ENCODE measurements at places on chromosomes 1 and 21.

DNA sequence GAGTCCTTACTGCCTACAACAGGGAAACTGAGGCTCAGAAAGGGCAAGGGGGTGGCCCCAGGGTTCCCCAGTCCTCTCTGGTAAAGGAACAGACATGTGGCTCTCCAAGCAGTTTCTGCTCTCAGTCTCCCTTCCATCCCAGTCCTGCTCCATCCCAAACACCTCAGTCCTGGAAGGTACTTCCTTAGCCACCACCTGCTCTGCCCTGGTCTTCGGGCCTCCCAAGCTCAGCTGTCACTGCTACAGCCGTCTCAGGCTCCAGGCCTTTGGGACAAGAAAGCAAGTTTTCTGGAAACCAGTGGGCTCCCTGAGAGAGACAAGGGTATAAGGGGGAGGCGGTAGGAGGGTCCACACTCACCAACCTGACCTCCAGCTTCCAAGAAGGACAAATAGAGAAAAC, 23.1 kb upstream of the ADGRB2 start:
- no peak for DNase-seq

- DNase-seq = no peak
These were observed 39.7 kb upstream of the TIAM1 start for GRCh38 chr21:31383770-31384169.

DNA sequence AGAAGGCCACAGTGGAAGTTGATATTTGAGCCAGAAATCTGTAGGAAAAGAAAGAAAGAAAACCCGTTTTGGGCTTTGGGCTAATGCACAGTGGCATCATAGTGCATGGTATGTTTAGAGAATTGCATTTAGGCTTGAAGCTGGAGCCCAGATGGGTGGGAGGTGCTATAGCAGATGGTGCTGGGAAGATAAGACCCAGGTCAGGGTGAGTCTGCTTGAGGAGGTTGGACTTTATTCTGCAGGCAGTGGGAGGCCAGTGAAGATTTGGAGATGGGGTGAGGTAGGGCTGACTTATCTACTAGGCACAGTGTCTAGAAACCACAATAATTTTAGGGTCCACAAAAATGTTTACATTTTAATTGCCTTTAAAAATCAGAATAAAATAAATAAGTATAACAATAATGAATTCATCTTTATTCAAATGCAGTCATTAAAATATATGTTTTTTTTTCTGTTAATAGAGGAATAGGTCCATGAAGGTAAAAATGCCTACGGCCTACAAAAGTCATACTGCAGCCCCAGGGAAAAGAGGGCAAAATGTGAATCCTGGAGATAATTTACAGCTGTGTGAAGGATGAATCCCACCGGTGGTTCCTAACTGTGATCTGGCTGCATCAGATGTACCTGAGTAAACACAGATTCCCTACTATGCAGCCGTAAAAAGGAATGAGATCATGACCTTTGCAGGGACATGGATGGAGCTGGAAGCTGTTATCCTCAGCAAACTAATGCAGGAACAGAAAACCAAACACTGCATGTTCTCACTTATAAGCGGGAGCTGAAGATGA, 8.7 kb downstream of the DNAJC6 start:
- no peak for DNase-seq

GRCh38 chr1:91807921-91808620, 77.9 kb downstream of the TGFBR3 start:
- DNase-seq = no peak

DNA sequence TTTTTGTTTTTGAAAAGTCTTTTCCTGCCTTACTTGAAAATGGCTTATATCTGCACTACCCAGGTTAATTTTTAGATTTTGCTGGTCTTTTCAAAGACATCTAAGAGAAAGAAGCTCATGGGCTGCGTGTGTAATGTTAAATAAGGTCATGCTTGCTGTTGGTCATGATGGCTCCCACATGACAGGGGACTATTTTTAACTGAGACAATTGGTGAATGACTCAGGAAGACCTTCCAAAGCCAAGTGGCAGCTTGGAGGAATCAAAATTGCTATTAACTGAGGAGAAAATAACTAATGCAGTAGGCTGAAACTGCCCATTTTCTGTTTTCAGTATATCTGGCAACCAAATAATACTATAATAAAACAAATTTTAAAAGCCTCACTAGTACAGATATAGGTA, 117.1 kb upstream of the SPAG17 start:
- no peak for DNase-seq

DNA sequence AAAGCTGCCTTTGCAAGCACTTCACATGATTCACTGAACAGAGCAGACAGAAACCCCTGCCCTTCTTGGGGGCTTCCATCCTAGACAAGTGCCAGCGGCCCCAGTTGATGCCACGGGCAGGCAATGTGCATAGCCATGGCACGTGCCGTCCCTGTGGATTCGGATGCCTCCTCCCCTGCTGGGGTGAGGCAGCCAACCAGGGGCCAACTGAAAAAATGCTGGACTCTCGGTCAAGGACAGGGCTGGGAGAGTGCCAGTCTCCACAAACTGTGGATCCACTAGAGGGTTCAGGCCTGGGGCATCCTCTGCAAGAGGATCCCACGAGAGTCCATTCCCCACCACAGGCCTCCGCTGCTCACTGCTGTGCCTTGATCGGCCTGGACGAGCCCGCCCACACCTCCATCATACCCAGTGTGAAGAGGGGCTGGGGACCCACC, 3.8 kb downstream of the JMJD4 start:
- DNase-seq = no peak

DNA sequence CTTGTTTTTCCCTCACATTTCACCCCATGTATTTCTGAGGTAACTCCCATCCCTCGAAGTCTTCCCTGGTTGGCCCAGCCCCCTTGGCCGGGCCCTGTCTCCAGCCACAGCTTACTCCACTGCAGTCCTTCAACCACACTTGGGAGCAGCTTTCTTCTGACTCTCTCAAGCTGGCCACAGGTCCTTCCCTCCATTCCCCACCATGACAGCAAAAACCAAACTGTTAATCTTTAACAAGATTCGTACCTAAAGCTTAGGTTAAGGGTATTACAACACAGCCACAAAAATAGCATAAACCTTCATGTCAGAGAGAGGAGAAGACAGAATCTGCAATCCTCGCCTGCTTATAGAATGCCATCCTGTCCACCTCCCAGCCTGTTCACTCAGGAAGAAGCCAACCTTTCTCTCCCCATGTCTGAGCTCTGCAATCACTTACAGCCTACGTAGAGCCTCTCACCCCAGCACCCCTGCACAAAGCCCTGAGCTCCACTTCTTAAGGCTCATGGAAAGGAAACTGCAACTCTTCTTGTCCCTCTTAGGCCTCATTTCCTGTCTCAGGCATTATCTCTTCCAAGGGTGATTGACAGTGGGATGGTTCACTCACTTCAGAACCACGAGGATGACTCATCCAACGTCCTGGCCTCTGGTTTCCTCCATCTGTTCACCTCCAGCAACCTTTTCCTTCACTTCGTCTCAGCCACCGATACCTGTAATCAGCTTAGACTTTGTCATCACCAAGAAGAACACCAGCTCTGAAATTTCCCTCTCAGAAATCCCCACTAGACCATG, 72.8 kb downstream of the CD2 start:
- DNase-seq = no peak

- no peak for DNase-seq
These were observed 46.4 kb upstream of the ENAH start for GRCh38 chr1:225699336-225699735.

GRCh38 chr1:53987880-53988279, 30.1 kb downstream of the LDLRAD1 start:
- no peak for DNase-seq

GRCh38 chr1:119662034-119662437, 14.0 kb upstream of the ZNF697 start:
- DNase-seq = no peak

- no peak for DNase-seq
These were observed 96.3 kb upstream of the UBE2U start for GRCh38 chr1:64107118-64107519.

DNA sequence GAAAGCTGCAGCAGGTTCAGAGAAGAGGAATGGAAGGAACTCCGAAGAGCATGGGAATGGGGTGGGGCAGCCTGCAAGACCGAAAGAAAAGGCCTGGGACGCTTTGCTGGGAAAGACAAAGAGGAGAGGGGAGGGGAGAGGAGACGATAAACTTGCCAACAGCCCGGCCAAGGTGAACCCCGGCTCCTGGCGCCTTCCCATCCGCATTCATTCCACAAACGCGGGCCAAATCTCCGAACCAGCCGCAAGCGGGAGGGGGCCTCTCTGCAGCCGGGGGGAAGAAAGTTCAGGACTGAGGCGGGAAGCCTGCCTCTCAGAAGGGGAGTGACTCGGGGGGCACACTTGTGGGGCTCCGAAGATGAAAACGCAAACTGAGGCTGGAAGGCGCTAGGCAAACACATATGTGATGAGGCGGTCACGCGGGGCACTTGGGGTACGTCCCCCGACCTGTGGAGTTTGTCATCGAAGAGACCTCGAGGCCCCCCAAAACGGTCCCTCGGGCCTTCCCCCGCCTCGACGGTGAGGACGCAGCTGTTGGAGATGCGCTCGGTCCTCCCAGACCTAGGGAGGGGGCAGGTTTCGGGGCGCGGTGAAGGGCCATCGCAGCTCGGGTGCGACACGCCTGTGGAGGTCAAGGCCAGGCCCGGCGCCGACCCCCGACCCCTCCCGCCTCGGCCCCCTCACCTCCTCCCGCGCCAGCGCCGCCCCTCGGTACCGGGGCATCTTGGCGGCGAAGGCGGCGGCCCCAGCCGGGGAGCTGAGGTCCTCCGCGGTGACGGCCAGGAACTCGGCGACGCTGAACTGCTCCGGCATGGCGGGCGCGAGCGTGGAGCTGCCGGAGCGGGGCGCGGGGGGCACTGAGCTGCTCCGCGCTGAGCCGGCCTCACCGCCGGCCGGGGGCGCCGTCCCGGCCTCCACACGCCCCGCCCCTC, at the start of gene ASAP3:
TSS of gene ASAP3 (minus strand) at position 859 of the 932 bp plus-strand sequence. CDS start at position 813, 46 bp downstream.
- DNase-seq = no peak

GRCh38 chr1:213779228-213779627, 208.5 kb upstream of the PROX1 start:
- DNase-seq = no peak

- no peak for DNase-seq
These were observed 19.1 kb downstream of the CSF1 start for GRCh38 chr1:109929588-109930251.

DNA sequence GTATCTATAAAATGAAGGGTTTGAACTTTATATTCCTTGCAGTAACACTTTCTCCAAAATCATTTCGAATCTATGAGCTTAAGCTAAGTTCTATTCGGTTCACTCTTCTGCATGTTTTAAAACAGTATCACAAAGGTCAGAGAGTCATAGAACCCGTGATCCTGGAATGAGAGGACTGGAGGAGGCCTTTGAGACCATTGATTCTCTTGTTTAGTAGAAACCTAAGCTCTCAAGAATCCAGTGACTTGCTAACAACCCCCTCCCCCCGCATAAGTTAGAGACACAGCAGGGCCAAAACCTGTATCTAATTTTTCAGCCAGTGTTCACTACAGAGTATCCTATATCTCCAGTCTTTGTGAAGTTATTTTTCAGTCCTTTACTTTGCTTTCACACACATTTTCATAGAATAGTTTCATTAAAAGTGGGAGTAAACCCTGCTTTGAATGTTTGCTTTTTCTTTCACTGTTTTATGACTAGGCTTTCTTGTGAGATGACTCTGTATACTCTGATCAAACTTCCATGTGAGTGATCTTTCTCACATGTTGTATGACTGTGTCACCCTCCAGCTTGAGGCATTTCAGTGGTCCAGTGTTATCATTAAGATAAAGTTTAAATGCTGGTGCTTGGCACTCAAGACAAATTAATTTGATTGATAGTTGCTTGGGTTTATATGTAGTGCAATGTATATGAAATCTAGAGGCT, 275.4 kb upstream of the SGIP1 start:
- DNase-seq = no peak

DNA sequence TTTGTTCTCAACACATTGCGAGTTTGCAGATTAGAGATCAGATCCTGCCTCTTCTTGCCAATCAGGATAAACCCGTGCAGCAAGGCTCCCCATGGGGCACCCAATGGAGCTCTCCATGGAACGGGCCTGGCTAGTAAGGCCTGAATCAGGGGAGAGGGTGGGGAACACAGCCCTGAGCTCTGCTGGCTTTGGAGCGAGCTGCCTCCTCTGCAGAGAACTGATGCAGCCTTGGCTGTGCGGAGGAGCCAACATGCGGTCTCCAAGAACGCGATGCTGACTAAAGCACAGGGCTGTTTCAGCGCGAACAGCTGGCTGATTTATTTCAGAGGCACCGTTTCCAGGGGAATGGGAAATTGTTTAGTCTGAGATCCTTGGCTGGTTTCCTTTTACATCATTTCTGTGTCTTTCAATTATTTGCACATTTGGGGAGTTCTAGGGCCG, 139.7 kb downstream of the TSEN15 start:
- peak; percentile 57 for DNase-seq

GRCh38 chr1:87678266-87678665, 349.6 kb downstream of the LMO4 start:
- DNase-seq = no peak

GRCh38 chr1:63777965-63778880, 4.4 kb downstream of the ROR1 start:
- DNase-seq = no peak

DNA sequence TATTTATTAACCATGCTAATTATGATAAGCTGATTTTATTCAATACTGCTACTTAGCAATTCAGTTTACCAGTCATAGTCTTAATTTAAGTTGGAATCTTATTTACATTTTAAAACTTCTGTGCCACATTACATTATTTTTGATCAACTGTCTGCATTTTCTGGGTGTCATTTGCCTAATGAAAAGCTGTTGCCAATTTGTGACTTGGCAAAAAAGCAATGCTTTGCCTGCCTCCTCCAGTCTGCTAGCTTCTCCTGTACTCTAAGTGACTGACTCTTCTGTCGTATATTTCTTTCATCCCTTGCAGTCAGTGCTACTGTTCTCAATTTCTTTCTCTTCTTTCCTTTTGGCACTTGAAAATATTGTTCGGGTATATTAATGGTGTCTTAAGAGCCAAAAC, 5.6 kb upstream of the IVNS1ABP start:
- no peak for DNase-seq

- no peak for DNase-seq
These were observed 112.2 kb upstream of the MROH9 start for GRCh38 chr1:170823120-170823519.

DNA sequence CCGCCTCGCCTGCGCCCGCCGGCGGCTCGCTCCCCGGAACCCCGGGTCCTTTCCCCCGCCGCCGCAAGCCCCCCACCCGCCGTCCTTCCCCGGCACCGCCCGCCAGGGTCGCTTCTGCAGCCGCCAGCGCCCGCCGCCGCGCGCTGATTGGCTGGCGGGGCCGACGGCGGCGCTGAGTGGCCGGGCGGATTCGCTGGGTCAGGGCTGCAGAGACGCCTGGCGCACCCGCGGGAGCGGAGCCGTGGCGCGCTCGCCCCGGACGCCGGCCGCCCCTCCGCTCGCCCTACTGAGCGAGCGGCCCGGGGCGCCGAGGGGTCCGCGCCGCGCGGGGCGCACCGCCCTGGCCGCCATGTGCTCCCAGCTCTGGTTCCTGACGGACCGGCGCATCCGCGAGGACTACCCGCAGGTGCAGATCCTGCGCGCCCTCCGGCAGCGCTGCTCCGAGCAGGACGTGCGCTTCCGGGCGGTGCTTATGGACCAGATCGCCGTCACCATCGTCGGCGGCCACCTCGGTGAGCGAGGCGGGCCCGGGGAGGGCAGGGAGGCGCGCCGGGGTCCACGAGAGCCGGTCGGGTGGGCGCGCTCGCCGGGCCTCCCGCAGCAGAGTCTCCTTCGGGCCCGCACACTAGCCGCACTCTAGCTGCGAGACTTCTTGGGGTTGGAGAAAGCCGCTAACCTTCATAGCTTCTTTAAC, at the start of gene RIMKLA:
TSS of gene RIMKLA (plus strand) at position 207 of the 694 bp plus-strand sequence. CDS start at position 350, 143 bp downstream.
- DNase-seq = no peak

GRCh38 chr1:196997423-196997822, 20.1 kb downstream of the CFHR5 start:
- DNase-seq = peak; percentile 54

- DNase-seq = no peak
These were observed 52.0 kb downstream of the ZNHIT6 start for GRCh38 chr1:85656256-85656655.

GRCh38 chr21:25567472-25567871, 39.8 kb downstream of the MRPL39 start:
- DNase-seq = no peak

Measured in AG04449 (cell line).